Caki2 (cell line): ENCODE measurements at places on chromosomes 3 and 15. TPM values are rescaled to one million over a fixed set of nuclear protein-coding genes. Genes with fewer than 3 reads are reported as not detected.

AGBL1 gene
- total RNA-seq = not detected in 2 replicates

DNA sequence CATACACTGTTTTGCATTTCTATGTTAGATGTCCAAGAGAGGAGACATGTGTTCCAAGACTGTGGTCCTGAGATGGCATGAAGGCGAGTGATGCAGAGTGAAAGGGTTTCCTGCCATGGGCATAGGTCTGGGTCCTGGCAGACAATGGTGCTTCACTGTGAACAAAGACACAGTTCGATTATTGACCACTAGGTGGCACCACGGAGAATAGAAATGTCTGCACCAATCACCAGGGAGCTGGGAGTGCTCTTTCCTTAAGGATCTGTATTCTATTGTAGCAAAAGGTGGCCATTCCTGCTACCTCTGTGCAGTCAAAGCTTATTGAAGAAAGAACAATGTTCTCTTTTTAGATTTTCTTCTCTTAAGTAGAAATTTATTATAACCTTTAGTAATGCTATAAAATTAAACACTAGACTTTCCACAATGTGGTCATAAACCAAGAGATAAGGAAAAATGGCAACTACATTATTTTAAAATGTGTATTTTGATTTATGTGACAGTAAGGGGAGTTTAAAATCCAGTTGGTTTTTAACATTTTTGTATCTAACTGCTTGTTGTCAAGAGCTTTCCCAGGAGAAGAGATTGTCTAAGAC, 88.7 kb downstream of the GABRG3 start:
- peak; percentile 45 for DNase-seq

DNA sequence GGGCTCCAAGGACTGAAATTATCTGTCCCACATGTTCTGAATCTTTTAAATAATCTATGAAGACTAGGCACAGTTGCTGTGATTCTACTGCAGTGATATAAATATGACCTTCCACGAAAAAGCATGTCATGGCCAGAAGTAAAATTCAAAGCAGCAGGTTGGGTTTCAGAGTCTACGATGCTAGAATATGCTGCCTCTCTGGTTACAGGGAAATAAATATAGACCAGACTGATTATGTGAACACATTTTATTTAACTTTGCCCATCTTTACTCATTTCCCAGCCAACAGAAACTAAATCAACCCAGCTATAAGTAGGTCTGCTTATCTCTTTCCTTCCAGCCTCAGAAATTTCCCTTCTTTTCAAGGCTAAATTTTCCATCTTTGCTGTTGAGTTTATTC, 19.9 kb upstream of the TM6SF1 start:
- DNase-seq = no peak

DNA sequence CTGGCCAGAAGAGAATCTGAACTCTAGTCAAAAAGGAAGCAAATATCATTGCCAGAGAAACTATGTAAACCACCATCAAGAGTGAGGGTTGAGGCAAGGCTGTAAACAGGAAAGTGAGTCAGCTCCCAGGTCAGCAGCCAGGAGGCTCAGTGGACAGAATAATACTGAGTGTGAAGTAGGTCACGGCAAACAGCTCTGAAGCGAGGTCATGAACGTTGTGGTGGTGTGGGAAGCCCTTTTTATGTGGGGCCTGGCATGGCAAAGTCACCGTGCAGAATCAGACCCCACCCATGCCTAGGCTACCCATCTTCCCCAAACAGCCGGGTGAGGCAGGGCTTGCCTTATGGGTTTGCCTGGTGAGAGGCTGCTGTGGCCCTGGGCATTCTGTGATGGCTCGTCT, 43.9 kb downstream of the THBS1 start:
- peak; percentile 31 for DNase-seq

- DNase-seq = peak; percentile 34
Measured at GRCh38 chr3:64244011-64244942, 19.0 kb upstream of the PRICKLE2 start.

DNA sequence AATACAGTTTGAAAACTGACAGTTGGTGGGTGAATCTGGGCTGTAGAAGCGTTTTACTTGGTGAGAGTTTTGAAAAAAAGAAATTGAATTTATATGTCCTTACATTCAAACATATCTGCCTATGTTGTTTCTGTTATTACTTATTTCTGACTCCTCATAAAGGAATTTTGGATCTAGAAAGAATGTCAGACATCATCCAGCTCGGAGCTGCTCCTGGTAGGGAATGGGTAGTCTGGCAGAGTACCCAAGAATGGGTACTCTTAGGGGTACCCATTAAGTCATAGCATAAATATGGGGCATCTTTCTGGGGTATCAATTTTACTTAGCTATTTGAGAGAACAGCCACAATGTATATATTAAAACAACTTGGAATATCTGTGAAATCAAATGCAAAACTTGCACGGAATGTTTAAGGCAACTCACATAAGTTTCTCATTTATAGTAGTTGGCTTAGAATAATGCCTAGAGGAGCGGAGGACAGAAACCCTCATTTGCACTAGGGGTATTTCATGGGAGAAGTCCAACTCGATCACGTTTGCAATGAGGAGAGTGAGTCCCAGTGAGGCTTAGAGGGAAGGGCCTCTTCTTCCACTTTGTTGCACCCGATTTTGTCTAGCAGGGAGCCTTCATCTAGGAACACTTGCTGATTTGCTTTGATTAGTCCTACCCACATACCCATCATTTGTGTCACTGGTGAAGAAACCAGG, 2.4 kb upstream of the LARP6 start:
- no peak for DNase-seq

DNA sequence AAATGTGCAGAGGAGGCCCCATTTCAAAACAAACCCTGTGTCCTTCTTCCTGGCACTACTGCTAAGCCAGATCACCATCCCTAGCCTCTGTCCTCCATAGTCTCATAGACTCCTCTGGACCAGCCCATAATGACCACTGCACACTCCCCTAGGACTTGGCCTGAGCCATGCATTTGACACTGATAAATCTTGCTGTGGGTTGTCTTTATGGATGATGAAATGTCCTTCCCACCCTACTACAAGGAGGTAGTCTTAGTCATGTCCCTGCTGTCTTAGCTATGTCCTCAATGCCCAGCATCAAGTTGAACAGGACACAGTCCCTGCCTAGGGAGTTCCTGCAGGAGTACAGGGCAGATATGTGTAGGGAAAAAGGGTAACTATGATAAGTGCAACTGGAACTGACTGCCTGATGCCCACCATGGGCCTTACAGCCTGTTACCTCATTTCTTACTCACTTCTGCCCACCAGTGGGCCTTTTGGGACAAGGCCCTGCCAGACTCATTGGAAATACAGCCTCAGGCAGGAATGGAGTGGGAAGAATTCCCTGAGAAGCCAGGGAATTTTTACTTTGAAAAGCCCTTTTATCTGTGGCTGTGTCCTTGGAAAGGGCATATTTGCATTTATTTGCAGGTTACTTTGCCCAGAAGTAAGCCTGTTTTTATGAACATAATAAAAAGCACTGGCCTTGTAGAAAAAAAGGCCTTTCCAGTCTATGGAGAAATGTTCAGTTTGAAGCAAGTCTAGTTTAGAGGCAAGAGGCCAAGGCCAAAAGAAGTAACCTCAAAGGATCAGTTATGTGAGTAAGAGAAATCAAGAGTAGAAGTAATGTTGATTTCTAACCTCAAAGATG, 199.6 kb upstream of the EIF1B start:
- no peak for DNase-seq

DNA sequence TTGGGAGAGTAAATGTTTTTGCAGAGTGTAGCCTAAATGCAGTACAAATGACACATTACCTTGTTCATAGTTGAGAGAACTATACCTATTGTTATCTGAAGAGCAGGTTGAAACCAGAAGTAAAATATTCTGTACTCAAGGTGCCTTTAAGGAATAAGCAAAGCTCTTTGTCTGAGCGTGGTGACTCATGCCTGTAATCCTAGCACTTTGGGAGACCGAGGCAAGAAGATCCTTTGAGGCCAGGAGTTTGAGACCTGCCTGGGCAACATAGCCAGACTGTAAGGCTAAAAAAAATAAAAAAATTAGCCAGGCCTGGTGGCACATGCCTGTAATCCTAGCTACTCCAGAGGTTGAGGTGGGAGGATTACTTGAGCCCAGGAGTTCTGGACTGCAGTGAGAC, 2.2 kb upstream of the RNF13 start:
- no peak for DNase-seq

GRCh38 chr15:48222627-48223026, 16.5 kb downstream of the SLC12A1 start:
- no peak for DNase-seq

HIGD1A gene
- 68.3 and 98.8 TPM in 2 replicates for total RNA-seq

DNA sequence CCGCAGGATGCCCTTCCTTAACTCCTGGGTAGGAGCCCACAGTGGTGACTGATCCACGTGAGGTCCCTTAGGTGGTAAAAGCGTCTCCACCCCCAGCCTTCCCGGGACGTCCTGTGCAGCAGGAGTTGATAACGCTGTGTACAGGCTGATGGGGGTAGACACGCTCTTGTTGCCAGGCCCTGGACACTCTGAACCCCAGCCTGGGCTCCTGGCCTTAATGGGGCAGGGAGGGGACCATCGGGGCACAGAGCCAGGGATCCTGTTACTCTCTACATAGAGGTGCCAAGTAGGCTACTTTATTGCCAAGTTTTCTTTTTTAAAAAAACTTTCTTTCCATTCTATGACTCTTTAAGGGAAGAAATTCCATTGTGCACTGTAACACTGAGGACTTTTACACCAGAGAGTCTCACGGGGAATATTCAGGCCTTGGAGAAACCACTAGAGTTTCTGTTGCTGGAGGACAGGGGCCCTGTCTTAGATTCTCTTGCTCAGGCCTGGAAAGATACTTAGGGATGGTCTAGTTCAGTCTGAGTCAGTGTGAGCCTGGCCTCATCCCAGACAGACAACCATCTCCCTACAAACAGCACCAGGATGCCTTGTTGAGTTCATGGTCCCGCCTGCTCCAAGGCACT, 104.3 kb upstream of the RNU6-1 start:
- DNase-seq = no peak

- DNase-seq = no peak
Measured at GRCh38 chr15:98774756-98775497, 126.6 kb downstream of the IGF1R start.

DNA sequence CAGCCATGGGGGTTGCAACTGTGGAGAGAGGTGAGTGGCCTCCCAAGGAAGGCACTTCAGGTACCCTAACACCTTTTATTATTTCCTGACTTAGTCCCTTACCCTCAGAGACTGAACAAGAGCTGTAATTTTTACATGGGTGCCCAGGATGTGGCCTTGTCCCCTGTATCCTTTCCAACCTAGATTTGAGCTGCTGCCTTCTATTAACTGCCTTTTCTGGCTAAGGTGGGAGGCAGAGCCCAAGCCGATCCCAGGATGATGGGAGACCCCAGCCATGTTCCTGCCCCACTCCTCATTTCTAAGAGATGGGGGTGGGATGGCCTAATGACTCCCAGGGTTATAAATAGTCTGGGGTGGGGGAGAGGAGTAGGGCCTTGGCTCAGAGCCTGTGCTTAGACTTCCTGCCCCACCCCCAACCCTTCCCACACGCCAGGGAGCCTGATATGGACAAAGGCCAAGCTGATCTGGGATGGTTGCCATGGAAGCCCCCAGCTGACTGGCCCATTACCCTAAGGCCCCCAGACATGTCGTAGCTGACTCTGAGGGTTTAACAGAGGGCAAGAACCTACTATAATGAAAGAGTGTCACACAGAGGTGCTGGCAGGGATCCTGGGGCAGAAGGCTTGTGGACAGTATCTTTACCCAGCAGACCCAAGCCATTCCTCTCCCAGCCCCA, 1.9 kb downstream of the KLHDC8B start:
- DNase-seq = no peak

THSD4 gene
- total RNA-seq = 9.0 and 9.8 TPM in 2 replicates

FBLN2 gene
- total RNA-seq = 0.10 TPM in 1 of 2 replicates, not detected in the other

IL17RB gene
- 0.41 and 2.7 TPM in 2 replicates for total RNA-seq

ETFA gene
- 221 and 246 TPM in 2 replicates for total RNA-seq

- no peak for DNase-seq
Measured at GRCh38 chr3:192281207-192281880, 446.0 kb downstream of the FGF12 start.

GRCh38 chr3:116815831-116816588, 106.4 kb downstream of the TUSC7 start:
- no peak for DNase-seq

ADCY5 gene
- total RNA-seq = 0.23 and 5.9 TPM in 2 replicates

GRCh38 chr3:50815844-50816243, 141.1 kb downstream of the DOCK3 start:
- no peak for DNase-seq

ATP13A4 gene
- not detected in 2 replicates for total RNA-seq

- no peak for DNase-seq
Measured at GRCh38 chr15:56353119-56353518, 12.1 kb upstream of the TEX9 start.

DNA sequence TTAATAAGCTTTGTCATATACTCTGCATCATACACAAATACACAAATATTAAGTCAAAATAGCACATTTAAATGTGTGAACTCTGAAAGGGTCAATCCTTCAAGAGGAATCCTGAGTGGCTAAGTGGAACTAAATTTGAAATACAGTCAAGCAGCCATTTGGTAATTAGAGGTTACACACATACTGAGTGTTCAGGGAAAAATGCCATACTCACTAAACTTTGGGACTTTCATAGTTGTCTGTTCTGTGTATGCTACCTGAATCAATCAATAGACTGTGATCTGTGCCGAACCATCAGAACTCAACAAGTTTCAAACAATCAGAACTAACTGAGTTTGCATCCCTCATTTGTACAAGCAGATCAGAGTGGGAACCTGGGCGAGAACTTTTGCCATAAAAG, 15.3 kb downstream of the ANKRD28 start:
- no peak for DNase-seq

DNA sequence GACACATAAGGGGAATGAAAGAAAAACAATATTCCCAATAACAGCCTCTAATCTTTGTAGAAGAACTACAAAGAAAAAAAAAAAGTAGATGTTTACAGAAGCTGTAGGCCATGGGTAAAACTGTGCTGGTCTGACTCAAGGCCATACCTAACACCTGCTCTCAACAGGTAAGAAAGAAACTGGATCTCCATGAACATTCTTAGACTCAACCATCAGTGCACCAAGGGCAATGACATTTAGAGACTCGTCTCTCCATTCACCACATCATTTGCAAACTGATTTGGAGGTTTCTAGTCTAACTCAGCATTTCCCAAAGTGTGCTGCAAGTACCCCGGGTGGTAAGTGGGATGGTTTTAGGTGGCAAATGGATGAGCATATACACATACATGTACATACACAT, 164.2 kb downstream of the FOXP1 start:
- no peak for DNase-seq

TMEM62 gene
- 27.1 and 37.7 TPM in 2 replicates for total RNA-seq

DNA sequence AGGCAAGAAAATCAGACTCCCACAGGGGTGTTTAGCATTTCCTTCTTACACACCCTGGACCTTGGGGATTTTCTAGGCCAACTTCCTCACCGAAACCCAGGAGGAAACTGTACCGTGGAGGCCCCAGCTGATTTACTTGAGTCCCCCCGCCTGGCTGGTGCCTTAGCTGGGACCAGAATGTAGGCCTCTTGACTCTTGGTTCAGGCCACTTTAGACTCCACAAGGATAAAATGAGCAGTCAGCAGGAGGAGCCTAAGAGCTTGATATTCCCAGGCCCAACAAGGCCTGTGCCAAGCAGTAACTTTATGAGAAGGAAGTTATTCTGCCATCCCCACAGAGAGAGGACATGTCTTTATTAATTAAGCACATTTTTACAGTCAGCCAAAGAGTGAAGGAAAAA, 4.6 kb upstream of the APBA2 start:
- no peak for DNase-seq
